ENCODE measurements at places on chromosomes 5 and 9.

GRCh38 chr5:39211773-39212172, 7.6 kb downstream of the FYB1 start:
- DNase-seq, result no peak

DNA sequence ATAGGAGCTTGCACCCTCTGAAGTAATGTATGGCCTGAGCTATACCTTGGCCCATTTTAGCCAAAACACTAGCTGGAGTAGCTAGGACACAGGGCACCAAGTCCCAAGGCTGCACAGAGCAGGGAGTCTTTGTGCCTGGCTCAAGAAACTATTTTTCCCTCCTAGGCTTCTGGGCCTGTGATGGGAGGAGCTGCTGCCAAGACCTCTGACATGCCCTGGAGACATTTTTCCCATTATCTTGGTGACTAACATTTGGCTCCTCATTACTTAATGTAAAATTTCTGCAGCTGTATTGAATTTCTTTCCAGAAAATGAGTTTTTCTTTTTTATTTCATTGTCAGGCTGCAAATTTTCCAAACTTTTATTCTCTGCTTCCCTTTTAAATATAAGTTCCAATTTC, 1099.2 kb downstream of the CDH18 start:
- no peak for DNase-seq

DNA sequence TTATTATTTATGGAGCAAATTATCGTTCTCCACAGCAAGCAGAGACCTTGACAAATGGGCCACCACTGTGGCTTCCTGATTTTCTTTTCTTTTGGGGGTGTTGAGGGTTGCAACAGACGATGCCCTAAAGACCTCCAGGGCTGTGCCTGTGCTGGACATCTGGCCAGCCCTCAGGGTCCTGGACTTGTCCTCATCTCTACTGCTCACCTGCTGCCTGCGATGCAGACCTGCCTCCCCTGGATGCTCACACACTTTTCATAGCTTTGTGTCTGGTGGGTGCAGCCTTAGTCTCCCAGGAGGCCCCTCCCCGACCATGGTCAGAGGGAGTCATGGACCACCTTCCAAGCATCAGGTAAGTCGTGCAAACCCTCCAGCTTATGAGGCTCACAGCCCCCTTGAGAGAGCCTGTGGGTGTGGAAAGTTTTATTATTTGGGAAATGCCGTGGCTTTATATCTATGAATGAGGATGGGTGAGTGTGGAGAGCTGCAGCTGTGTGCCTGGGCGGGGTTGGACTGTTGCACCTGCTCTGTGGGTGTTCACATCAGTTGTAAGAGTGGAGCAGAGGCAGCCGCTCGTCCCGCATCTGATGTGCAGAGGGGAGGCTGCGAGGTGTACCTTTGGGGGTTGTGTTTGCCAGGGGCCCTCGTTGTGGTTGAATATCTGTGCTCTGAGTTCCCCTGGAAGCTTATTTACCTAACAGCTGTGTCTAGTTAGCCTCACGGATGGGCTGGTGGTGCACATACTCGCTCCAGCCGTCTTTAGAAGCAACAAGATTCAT, 126.3 kb upstream of the IRX4 start:
- DNase-seq, result no peak

DNA sequence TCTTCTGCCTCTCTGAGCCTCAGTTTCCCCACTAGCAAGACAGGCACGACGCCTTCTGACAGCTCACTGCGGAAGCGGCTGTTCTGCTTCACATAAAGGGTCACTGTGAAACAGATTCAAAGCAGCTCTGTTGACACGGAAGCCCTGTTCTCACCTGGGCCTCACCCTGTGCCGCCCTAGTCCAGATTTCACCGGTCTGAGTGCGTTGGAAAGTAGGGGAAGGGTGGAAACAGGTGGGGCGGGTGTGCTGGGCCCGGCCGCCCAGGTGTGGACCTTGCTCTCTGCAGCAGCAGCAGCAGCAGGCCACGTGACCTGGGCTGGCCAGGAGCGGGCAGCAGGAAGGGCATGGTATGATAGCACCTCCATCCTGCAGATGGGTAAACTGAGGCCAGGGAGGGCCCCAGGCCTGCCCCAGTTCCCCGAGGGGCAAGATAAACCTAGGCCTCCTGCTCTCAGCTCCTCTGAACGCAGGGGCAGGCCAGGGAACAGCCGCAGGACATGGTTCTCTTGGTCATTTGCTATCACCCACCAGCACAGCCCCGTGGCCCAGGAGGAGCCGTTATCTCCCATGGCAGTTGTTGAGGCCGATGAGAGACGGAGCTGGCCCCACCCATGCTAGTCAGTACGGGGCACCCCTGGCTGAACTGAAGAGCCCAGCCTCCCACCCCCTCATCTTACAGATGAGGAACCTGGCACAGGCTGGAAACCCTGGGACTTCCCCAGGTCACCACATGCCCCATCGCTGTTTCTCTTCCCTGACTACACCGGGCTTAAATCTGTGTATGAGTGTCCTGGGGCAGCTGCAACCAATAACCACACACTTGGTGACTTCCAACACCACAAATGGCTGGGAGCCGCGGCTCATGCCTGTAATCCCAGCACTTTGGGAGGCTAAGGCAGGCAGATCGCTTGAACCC, 12.1 kb downstream of the PTGES2 start:
- DNase-seq, result no peak

DNA sequence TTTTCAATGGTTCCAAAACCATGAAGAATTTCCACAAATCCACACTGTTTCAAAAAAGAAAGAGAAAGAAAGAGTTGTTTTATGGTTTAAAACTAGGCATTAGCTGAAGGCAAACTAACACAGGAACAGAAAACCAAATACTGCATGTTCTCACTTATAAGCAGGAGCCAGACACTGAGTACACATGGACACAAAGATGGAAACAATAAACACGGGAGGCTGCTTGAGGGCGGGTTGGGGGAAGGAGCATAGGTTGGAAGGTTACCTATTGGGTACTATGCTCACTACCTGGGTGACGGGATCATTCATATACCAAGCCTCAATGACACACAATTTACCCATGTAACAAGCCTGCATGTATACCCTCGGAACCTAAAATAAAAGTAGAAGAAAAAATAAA, 45.0 kb downstream of the SEMA6A start:
- DNase-seq, result no peak

GRCh38 chr9:36679710-36680109, 107.0 kb downstream of the MELK start:
- DNase-seq, result no peak

- DNase-seq, result no peak
Observed at GRCh38 chr5:81166430-81166829, 66.7 kb upstream of the CKMT2 start.

GRCh38 chr5:127024821-127025220, 5.5 kb downstream of the MARCHF3 start:
- DNase-seq, result no peak

DNA sequence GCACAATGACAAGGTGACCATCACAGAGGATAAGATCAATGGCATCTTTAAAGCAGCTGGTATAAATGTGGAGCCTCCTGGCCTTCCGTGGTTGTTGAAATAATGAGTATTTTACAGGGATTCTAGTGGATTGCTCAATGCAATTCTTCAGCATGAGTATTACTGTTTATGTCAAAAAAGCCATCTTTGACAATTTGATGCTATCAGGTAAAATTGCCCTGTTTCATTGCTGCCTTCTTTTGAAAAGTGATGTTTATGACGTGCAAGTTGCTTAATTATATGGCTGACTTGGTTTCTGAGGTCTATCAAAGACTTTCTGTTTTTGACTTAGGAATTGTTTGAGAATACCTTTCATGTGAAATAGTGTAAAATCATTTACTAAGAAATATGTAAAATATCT, 237.2 kb downstream of the PARP8 start:
- DNase-seq, result no peak

- no peak for DNase-seq
Observed at GRCh38 chr9:128903871-128904620, 16.7 kb upstream of the PHYHD1 start.

DNA sequence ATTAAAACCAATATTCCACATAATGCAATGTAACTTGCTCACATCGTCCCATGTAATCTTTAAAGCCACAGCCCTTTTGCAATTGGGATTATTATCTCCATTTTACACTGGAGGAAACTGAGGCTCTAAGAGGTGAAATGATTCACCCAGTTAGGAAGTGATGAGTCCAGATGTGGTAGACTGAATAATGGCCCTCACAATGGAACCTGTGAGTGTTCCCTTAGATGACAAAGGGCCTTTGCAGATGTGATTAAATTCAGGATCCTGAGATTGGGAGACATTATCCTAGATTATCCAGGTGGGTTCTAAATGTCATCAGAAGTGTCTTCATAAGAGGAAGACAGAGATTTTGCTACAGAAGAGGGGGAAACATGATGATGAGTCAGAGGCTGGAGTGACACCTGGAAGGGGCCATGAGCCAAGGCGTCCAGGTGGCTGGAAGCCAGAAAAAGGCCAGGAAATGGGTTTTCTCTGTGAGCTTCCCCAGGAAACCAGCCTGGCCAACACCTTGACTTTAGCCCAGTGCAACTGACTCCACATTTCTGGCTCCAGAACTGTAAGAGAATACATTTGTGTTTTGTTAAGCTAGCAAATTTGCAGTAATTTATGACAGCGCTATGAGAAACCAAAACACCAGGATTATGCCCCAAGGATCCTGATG, 139.1 kb downstream of the KCNIP1 start:
- no peak for DNase-seq
